ENCODE measurements at places on chromosomes 11 and 22. TPM values are rescaled to one million over a fixed set of nuclear protein-coding genes. Genes with fewer than 3 reads are reported as not detected.

PNPLA5 gene
- not detected for total RNA-seq

BTBD18 gene
- not detected for total RNA-seq

MUC5B gene
- total RNA-seq, result not detected

FXYD2 gene
- total RNA-seq, result not detected

DEUP1 gene
- total RNA-seq, result not detected

NOX4 gene
- 0.56 TPM for total RNA-seq

TMPRSS13 gene
- total RNA-seq, result not detected

ANO9 gene
- total RNA-seq, result not detected

MUC15 gene
- not detected for total RNA-seq

OR8U1 gene
- not detected for total RNA-seq

ZNF280B gene
- total RNA-seq, result under 0.01 TPM

CLNS1A gene
- 119 TPM for total RNA-seq

SLC7A4 gene
- not detected for total RNA-seq

CLDN25 gene
- not detected for total RNA-seq

PGA5 gene
- total RNA-seq, result not detected

TMPRSS6 gene
- total RNA-seq, result not detected

LRRN4CL gene
- total RNA-seq, result 3.4 TPM

GAL3ST1 gene
- total RNA-seq, result not detected

GTSE1 gene
- 3.3 TPM for total RNA-seq

IGLL1 gene
- not detected for total RNA-seq

TREH gene
- total RNA-seq, result not detected

SELENOM gene
- 129 TPM for total RNA-seq

SLC22A25 gene
- not detected for total RNA-seq

TMEM151A gene
- total RNA-seq, result 0.13 TPM

CDON gene
- total RNA-seq, result 7.7 TPM

CYP2D6 gene
- total RNA-seq, result 0.26 TPM

CABP4 gene
- 0.26 TPM for total RNA-seq

KIRREL3 gene
- not detected for total RNA-seq

CSTF3 gene
- 25.6 TPM for total RNA-seq

EXPH5 gene
- 0.53 TPM for total RNA-seq

NCR3LG1 gene
- 6.6 TPM for total RNA-seq

MTNR1B gene
- total RNA-seq, result not detected

ART5 gene
- total RNA-seq, result not detected

GP1BB gene
- 2.1 TPM for total RNA-seq

STK33 gene
- total RNA-seq, result 0.26 TPM

ENTHD1 gene
- total RNA-seq, result not detected

NXPE2 gene
- 0.06 TPM for total RNA-seq

ARSA gene
- 12.4 TPM for total RNA-seq

NPAS4 gene
- total RNA-seq, result not detected
